ENCODE measurements at places on chromosomes 16 and 17. TPM values are rescaled to one million over a fixed set of nuclear protein-coding genes. Genes with fewer than 3 reads are reported as not detected.

ADAMTS18 gene
- total RNA-seq: not detected

KAT7 gene
- 119 TPM for total RNA-seq

KRT25 gene
- total RNA-seq: not detected

CX3CL1 gene
- total RNA-seq: not detected

CRHR1 gene
- total RNA-seq: not detected

CALB2 gene
- total RNA-seq: not detected

PARN gene
- total RNA-seq: 48.9 TPM

HOXB9 gene
- 2.4 TPM for total RNA-seq

- no peak for DNase-seq
Measured at GRCh38 chr16:81937305-81938038, 73.8 kb downstream of the SDR42E1 start.

DNA sequence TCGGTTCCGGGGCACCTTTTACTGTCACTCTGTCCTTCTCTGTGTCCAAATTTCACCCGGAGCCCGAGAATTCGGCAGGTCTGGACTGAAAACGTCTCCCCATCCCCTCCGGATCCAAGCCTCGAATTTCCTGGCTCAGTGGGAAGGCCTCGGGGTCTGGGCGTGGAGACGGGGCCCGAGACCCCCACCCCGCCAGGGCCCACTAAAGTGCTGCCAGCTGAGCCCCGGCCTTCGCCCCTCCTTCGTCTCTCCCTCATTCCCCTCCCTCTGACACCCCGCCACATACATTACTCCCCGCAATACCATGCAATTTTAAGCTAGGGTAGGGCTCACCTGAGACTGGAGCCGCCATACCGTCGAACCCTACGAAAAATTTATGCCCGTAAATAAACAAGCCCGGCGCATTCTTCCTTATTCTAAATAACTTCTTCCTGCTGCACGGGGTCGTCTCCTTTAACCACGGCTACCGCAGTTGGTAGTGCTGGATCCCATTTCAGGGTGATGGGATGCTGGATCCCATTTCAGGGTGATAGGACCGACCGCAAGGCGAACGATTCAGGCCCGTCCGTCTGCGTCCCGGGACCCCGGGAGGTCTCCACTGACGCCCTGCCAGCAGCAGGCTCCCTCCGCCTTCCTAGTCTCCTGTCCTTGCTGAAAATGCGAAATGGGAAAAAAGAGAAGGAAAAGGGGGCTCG lies 4.4 kb upstream of the OR1F1 start:
- no peak for DNase-seq

GRCh38 chr16:75385507-75386152 lies 47.7 kb downstream of the CFDP1 start:
- no peak for DNase-seq

DNA sequence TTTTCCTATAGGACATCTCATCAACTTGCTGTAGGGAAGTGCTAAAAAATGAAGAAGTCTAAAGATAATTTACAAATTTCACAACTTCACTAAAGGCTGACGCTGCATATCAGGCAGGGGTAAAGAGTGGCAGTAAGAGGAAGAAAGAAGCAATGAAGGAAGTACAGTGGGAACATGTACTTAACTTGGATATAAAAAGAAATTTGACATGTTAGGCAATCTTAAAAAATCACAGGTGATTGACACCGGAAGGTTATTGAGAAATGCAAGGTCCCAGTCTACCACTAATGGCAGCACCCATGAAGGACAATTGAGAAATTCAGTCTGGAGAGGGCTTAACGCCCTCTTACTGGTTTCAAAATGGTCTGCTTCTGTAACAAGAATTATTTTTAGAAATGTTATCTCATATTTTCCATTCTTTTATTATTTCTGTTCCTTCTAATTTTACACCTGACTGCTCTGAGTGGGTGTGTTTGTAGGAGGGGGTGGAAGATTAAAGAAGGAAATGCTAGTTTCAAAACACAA lies 358.1 kb downstream of the KCNJ2 start:
- DNase-seq: no peak

- no peak for DNase-seq
Measured at GRCh38 chr17:33055171-33055611, 63.5 kb downstream of the SPACA3 start.

DNA sequence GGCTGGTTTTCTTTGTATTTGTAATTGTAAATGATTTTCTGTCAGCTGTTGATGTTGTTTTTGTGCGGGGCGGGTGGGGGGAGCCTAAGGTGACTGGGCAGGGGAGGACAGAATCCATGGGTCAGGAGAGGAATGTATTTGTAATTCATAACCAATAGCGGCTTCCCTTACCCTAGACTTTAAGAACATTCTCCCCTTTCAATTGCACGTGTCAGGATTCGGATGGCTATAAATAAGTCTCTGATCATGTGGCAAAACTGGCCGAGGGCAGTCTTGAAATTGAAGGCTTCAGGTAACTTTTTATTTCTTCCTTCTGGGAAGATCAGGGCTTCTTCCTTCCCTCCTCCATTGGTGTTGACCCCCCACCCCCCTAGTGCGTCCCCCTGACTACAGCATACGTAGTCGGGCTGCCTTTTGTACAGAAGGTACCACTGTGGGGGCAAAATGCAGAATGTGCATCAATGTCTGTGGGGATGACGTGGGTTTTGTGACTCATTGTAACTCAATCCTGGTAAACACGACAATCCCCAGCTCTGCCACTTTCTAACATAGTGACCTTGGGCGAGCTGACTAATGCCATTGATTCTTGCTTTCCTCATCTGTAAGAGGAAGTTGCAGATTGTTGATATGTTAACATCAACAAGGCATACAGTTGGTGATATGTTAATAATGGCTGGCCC lies 16.2 kb downstream of the MARCHF10 start:
- no peak for DNase-seq

- DNase-seq: no peak
Measured at GRCh38 chr16:66871840-66872239, 8.5 kb upstream of the PDP2 start.

DNA sequence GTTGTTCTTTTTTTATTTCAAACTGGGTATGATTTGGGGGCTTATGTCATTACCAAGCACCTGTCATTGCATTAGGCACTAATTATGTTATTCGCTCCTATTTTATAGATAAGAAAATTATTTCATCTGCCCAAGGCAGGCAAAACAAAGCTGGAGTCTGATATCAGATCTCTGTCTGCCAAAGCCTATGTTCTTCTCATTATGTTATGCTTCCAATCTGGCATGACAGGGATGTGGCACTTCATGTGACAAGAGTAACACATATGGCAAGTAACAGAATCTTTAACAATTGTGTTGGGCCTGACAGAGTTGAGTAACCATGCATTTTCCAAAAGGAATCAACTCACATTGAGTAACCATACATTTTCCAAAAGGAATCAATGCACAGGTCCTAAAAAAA lies 61.2 kb upstream of the TOM1L1 start:
- no peak for DNase-seq

DNA sequence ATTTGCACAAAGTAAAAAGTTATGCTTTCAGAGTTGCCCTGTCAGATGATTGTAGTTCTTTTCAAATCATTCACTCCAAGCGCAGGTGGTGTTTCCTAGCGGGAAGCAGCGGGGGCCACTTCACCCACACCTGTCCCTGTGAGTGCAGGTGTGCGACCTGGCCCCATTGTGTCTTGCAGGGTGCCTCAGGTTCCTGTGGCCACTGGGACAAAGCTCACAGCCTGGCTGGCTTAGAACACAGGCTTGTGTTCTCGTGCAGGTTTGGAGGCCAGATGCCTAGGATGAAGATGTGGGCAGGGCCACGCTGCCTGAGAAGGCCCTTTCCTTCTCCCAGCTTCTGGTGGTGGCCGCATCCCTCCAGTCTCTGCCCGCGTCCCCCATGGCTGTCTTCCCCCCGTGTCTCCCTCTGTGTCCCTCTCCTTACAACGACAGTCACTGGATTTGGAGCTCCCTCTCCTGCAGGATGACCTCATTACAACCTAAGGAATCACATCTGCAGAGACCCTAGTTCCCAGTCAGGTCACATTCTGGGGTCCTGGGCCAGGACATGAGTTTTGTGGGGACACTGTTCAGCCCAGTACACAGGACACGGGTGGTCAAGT lies 90.5 kb downstream of the NPIPB11 start:
- DNase-seq: no peak

DNA sequence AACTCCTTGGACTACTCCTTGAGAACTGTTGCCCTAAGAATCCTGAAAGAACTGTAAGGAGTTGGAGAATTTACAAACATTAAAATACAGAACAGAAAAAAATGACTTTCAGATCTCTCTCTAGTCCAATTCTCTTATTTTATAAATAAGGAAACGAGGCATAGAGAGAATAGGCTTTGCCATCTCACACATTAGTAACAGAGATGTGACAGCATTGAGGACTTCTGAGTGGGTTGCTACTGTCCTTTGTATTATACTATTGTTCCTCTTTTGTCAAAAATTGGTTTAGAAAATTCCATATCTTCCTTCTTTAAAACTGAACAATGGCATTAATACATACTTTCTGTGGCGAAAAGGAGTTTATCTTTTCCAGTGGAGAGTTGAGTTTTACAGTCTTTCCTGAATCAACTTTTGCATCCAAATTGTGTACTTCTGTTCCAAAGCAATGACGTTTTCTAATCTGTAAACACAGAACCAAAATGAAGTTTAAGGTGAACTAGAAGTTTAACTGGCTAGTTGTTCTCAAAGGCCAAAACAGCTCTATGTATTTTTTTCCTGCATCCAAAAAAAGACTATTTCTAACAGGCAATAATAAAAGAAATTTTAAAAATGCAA lies 16.5 kb downstream of the BRIP1 start:
- DNase-seq: no peak

- no peak for DNase-seq
Measured at GRCh38 chr17:80890921-80891396, 100.7 kb upstream of the CHMP6 start.

- peak; percentile 21 for DNase-seq
Measured at GRCh38 chr16:70746708-70747424, 54.1 kb downstream of the VAC14 start.

- DNase-seq: no peak
Measured at GRCh38 chr16:3548445-3548844, 28.8 kb downstream of the NLRC3 start.

- DNase-seq: no peak
Measured at GRCh38 chr17:76877437-76877836, 9.2 kb downstream of the MGAT5B start.

DNA sequence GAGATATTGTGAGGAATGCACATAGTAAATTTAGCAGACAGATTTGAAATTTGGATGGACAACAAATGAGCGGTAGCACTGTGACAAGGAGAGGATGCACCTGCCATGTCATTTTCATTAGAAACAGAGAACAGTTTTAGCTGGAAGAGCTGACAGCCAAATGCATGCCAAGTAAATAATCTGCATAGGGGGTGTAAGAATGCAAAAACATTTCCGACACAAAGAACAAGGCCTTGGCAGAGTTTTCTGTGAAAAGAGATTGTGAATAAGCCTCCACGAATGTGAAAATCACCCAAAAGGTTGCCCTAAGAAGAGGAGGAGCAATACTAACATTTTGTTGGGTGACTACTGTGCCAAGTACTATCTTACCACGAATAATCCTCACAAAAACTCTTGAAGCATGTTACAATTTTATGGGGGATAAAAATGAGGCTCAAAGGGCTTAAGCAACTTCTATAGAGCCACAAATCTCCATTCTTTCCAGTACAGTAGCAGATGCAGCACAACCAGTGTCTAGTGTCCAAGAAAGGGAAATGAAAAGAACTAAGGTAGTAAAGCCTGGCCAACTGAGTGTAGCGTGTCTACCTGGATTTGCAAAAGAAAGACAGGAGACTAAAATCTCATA lies 28.3 kb downstream of the TMEM100 start:
- no peak for DNase-seq

GRCh38 chr17:41785859-41786226 lies 668 bp downstream of the JUP start:
- DNase-seq: no peak

- no peak for DNase-seq
Measured at GRCh38 chr16:74868501-74868900, 93.9 kb upstream of the FA2H start.

DNA sequence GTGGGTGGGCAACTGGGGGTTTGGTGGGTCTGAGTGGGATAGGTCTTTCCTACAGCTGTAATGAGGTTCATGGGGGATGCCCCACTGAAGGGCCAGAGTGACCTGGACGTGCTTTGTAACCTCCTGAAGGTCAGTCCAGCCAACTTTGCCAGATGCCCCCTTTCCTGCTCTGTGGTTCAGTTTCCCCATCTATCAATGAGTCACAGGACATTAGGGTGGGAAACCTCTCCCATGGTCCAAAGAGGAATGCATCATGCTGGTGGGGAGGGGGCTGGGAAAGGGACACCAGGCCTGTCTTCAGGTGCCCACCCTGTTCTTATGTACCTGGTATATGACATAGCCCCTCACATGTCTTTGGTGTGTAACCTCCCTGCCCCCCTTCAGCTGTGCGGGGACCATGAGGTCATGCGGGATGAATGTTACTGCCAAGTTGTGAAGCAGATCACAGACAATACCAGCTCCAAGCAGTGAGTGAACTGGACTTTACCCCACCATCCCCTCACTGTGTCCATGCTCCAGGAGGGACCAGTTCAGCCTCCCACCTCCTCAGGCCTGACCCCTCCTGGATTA lies 24.0 kb upstream of the ALKBH5 start:
- no peak for DNase-seq

GRCh38 chr16:9343276-9343675 lies 251.8 kb downstream of the HAPSTR1 start:
- no peak for DNase-seq

- DNase-seq: no peak
Measured at GRCh38 chr16:67767953-67768352, 38.4 kb downstream of the RANBP10 start.

Data from activated naive CD4-positive, alpha-beta T cell treated with anti-CD3 and anti-CD28 coated beads, Interleukin-2, amount 50 U/mL, for 72 hours (primary cell).